MG63 (cell line): ENCODE measurements at places on chromosomes 3 and 15.

DNA sequence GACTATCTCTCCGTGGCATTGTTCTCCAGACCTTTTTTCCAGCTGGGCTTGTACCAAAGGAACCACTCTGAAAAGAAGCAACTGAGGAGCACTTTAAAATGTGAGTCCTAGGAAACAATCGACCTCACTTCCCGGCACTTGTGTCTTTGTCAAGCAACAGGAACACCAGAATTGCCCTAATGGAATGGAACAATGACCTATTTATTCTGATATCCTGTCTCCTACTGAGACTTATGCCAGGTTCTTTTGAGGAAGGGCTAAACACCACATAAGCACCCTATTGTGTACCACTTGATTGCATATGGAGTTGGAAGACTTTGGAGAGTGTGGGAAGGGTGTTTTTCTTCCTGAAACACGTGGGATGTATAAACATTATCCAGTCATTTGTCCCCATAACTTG is 56.8 kb upstream of the TGFBR2 start:
- DNase-seq: no peak

DNA sequence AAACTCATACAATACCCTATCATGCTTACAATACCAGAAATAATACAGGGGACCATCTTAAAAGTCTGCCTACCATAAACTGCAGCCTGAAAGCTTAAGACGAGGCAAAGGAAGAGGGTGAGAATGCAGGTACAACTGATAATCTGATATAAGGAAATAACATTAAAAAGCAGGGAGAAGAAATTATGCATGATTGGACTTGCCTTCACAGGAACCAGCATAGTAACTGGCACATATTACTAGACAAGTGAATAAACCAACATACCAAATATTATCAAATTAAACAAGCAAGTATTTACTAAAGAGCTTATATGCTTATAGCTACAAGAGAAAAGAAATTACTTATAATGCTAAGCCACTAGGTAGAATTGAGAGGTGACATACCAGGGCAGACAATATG is 18.7 kb downstream of the ANKRD28 start:
- DNase-seq: no peak

- DNase-seq: no peak
Measured at GRCh38 chr3:28295898-28296490, 52.5 kb upstream of the ZCWPW2 start.

- no peak for DNase-seq
Measured at GRCh38 chr3:159892801-159893200, 95.8 kb upstream of the IL12A start.

DNA sequence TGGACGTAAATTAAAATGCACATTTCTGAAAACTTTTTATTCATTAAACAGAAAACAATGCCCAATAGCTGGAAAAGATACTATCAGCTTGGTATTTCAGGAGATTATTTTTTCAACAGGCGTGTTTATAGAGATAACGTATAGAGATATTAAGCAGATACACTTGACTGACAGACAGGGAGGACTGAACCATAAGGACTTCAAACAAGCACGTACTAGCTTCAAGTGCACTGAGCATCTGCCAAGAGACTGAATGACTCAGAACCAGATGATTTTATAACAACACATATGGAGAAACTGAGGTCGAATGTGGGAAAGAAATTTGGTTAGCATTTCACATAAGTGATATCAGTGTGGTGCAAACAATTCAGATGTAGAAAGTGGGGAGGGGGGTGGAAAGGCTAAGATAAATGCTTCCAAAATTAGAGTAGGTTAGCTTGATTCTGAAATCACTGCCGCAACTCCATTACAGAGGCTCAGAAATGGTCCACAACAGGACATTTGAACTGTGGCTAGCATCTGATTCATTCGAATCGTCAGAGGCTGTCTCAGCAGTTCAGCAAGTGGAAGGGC is 103.5 kb downstream of the SEMA6D start:
- no peak for DNase-seq

DNA sequence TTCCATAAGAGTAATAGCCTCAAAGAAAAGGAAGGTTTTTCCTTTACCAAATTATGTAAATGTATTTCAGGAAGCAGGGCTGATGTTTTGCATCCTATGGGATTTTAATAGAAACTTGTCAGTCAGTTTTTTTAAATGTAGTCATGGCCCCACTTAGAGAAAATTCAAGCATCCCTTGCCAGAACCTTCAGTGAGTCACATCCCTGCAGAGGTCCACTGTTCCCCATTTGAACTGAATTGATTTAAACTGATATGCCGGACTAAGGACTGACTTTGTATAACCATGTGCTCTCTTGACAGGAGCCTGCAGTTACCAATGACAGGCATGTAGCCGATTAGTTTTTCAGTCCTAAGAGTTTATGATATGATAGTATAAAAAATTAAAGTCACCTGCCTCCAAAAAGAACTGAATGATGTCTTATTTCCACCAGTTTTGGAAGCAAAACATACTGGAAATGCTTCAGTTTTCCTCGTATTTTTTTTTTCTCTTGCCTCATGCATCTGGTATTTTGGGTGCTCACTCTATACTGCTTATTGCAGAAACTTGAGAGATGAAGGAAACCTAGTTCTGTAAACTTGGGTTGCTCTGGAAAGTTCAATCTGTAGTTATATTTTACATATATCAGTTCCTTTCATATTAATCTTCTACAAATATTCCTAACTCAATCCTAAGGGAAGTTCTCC is 30.7 kb downstream of the LRTM1 start:
- peak; percentile 61 for DNase-seq

DNA sequence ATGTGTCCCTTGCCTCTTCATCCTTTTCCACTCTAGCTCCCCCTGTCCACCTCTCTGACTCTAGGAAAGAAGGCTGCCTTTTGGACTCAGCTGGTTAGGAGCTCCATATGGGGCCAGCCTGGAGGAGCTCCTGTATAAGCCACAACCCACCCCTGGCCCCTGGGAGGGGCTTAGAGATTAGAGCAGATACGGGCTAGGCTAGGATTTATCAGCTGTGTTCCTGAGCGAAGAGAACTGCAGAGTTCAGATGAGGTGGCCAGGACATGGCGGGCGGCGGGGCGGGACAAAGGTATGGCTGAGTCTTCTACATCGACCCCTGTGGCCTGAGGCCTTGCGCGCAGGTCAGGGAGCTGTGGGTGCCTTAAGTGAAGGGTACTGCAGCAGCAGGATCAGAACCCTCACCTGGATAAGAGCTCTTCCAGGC is 7.9 kb downstream of the NBEAL2 start:
- DNase-seq: no peak

DNA sequence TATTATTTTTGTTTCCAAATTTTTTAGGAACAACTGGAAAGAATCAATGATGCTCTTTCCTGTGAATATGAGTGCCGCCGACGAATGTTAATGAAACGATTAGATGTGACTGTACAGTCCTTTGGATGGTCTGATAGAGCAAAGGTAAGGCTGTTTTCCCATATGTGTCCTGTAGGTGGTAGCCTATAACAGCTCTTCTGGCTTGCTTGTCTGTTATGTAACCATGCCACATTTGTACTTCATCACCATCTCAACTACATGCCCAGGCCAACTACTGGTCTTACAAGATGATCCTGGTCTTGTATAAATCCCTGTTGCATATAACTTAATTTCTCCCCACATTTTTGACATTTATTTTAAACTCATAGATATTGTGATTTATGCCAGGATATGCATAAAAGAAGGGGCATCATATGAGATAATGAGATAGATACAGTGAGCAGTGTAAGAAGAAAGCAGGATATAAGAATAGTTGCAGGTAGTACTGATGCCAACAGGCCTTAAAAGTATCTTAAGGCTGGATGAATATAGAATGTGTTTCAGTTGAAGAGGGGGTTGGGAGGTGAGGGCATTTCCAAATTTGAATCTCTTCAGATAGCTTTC is 20.3 kb downstream of the FAM98B start:
- DNase-seq: no peak

DNA sequence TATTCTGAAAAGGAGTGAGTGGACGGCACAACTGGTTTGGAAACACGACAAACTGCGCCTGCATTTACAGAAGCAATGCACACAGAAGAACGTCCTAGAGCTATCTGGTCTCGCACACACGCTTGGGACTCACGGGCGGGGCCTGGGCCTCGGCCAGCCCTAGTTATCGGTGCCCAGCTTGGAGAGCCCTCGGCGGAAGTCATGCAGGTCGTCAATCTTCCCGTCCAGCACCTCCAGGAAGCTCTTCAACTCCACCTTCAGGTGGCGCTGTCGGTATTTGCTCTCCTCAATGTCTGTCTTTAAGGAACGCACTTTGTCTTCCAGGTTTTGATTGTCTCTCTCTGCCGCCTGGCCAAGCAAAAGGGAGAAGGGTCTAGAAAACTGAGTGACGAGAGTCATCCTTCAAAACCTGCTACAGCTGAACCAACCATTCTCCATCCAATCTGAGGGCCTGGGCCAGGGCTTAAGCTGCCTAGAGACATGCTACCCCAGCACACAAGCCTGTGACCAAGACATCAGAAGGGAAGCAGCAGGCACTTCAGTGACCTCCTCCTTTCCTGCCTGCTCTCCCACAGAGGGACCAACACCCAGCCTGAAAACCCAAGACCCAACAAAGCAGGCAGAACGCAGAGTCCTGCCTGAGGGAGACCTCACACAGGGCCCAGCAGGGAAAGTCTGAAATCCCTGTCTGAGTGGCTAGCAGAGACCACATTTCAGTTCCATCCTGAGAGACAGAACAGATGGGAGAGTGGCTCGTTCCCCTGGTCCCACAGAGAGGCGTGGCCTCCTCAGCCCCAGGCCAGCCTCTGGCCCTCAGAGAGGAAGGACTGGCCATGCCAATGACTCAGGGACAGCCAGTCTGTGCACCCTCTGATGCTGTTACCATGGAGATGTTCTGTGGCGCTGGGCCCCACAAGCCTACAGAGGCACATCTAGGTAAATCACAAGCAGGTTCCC is 40.4 kb downstream of the WHAMM start:
- peak; percentile 41 for DNase-seq

DNA sequence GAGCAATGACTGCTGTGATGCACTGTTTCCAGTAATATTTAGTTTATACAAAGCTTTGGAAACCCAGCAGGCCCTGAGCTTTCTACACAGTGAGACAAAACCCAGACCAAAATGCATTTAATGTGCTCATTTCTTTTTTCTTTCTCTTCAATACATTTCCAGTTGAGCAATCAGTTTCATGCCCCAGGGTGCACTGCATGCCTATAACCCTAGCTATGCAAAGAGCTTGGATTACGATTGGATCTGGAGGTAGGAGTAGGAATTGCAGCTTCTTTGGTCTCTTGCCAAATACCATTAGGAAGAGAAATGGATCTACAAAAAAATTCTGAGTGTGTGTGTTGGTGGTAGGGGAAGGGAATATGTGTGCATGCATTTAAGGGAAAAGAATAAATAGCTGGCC is 1001.4 kb downstream of the SQOR start:
- DNase-seq: no peak

- DNase-seq: no peak
Measured at GRCh38 chr3:150302246-150302645, 105.9 kb upstream of the TSC22D2 start.

GRCh38 chr3:196166741-196167140 is 44.5 kb downstream of the ZDHHC19 start:
- DNase-seq: no peak

DNA sequence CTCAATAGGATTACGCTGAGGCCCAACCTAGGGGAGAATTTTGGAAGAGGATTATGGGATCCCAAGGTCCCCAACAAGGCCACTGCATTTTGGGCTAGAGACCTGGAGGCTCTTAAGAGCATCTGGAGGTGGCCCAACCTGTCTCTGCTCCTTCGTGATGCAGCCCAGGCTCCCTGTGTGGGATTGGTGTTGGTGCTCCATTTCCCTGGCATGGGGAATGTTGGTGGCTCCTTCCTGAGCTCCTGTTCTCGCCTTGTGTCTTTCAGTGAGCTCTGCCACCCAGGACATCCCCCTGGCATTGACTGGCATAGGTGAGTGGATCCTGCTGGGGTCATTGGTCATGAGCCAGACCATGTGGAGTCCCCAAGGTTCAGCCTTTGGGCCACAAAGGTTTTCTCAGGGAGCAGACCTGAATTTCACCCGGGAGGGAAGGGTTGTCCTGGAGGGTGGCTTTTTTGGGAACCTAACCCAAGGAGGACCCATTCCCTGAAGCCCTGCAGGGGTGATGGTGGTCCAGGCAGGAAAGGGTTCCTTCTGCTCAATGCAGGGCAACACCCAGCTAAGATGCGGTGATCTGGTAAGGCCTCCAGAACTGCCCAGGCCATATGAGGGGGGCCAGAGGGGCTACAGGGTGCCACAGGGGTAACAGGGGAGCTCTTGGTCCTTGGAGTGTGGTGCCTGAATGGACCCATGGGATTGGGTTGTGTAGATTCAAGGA is 202.5 kb downstream of the UBE3A start:
- no peak for DNase-seq

DNA sequence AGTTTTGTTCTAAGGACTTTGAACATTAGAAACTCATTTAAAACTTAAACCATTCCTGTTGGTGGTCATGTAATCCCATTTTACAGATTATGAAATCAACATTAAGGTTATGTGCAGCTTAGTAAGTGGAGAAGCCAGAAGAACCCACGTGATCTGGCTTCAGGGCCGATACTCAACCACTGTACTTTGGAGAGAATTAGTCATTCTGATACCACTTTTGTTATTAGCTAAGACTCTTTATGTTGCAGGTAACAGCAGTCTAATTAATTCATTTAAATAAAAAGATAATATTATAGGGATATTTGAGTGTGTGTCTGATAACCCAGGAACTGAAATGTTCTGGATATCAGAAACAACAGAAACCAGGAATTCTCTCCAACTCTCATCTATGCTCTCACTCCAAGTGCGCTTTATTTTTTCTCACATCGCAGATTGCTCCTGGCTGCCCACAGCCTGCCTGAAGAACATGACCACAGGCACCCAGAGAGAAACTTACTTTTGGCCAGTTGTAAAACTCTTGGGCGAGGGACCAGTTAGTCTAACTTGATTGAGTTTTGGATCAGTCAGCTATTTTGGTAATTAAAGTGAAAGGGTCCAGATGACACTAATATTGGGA is 25.2 kb downstream of the UBE2E1 start:
- DNase-seq: no peak

DNA sequence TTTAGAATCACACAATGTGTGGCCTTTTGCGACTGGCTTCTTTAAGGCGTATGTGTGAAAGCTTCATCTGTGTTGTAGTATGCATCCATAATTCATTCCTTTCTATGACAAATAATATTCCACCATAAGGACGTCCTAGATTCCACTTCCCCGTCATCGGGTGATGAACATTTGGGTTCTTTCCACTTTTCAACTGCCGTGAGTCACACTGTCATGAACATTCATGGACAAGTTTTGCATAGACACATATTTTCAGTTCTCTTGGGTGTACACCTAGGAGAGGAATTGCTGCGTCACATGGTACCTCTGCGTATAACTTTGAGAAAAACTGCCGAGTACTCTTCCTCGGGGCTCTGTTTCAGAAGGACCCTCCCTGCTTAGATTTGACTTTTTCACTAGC is 97.3 kb downstream of the TOP2B start:
- DNase-seq: no peak

- no peak for DNase-seq
Measured at GRCh38 chr3:78792212-78792611, 975.6 kb downstream of the ROBO1 start.

- no peak for DNase-seq
Measured at GRCh38 chr15:50259276-50259675, 6.2 kb downstream of the HDC start.

GRCh38 chr3:135966271-135966961 is 888 bp downstream of the PPP2R3A start:
- DNase-seq: no peak
